ENCODE measurements at places on chromosomes 11 and 22. TPM values are rescaled to one million over a fixed set of nuclear protein-coding genes. Genes with fewer than 3 reads are reported as not detected.
A peak's percentile ranks its signal among the peaks of the same experiment; 100 is the strongest.

Gene ESAM
- 1.2 TPM for total RNA-seq

GRCh38 chr22:19884954-19885751 lies 30.5 kb upstream of the GNB1L start:
- no peak for DNase-seq

GRCh38 chr11:68543594-68543993 lies 83.0 kb downstream of the PPP6R3 start:
- DNase-seq: no peak

GRCh38 chr22:46053563-46054090 lies 76.7 kb upstream of the WNT7B start:
- DNase-seq: no peak

Gene LRRC4C
- not detected for total RNA-seq

- DNase-seq: peak; percentile 68
Observed at GRCh38 chr11:126163074-126163700, 48.3 kb downstream of the RPUSD4 start.

DNA sequence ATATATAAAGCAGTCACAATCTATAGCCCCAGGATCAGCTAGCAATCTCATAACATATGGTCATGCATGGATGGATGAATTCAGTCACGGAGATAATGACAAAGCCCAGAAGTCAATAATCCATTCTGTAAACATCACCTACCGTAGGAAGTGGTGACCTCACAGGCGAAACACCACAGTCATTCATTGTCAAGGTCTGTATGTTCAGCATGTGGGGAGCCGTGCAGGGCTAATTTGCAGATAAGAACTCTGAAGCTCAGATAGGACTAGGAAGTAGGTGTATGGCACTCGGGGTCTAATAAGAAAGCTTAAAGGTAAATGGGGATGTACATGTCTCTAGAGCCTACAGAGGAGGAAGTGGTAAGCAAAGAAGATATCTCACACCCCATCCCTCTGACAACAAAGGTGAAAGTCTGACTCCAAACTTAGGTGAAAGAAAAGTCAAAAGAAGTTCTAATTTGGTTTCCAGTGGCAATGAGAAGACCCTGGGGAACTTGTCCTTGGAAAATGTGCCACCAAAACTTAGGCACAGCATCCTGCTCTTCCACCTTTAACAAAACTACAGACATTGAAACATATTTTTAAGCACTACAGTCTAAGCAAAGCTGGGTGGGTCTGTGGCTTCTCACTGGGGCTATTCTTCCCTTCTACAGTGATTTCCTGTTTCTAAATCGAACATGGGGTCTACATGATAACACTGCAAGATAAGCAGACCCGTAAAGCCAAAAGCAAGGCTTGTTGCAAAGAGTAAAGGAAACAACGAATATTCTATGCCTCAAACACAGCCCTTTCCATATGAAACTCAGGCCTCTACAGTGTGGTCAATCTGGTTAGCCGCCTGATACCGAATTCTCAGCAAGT lies 5.2 kb downstream of the CRTAM start:
- DNase-seq: peak; percentile 81

Gene C11orf86
- 0.17 TPM for total RNA-seq

Gene SYCE3
- not detected for total RNA-seq

Gene APOBEC3B
- total RNA-seq: 13.9 TPM

DNA sequence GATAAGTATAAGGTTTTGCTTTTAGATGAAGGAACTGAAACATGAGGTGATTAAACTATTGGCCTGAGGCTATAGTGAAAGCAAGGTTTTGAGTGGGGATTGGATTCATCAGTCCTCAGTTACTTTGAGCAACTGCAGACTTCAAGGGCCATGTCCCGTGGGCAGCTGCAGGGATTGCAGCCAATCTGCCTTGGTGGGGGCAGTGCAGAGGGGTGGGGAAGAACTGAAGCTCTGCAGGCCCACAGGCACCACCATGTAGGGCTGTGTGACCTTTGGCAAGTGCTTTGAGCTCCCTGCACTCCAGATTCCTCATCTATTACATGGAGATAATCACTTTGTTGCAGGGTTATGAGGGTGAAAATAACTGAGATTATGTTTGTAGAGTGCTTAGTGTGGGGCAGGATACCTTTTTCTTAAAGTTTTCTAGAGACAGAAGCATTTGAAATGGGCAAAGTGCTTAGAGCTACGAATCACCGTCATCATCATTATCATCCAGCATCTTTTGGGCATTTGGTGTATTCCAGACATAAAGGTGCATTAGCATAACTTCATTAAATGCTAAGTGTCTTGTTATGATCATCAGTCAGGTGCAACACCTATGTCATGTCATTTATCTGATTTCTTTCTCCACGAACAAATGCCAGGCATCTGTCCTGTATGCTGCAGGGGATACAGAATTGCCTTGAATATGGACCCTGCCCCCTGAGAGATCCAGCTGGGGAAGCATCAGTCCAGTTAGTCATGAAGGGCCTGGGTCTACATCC lies 72.1 kb upstream of the TENM4 start:
- no peak for DNase-seq

GRCh38 chr22:32499666-32500065 lies 25.1 kb downstream of the FBXO7 start:
- DNase-seq: no peak

DNA sequence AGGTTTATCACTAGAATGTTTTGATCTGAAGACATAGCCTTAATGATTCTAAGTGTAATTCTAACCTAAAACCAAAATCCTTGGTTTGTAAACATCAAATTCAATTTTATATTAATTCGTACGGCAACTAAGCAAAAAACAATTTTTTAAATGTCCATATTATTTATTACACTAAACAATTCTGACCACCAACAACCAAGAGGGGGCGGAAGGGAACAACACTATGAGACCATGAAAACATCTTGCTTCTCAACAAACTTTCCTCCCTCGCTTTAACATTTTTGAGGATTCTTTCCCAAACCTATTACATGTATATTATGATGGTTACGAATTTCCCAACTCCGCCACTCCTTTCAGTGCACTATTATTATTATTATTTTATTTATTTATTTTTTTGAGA lies 6.5 kb upstream of the UCP2 start:
- no peak for DNase-seq

DNA sequence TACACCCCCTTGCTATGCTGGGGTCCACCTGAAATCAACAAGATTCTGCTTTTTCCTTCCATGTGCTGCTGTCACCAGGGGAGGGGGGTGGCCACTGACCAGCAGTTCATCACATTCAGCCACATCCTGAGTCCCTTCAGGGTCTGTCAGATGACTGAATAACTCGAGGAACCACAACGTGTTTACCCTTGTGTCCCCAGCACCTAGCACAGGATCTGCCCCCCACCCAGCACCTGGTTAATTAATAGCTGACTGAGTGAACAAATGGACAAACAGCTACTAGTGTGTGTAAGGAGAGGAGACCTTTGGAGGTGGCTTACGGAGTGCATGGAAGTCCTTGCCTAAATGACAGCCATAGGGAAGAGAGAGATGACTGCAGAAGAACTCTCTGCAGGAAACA lies 119.5 kb upstream of the NCAM1 start:
- DNase-seq: no peak

GRCh38 chr11:133801356-133801755 lies 44.0 kb downstream of the SPATA19 start:
- no peak for DNase-seq

Gene MB
- total RNA-seq: not detected

DNA sequence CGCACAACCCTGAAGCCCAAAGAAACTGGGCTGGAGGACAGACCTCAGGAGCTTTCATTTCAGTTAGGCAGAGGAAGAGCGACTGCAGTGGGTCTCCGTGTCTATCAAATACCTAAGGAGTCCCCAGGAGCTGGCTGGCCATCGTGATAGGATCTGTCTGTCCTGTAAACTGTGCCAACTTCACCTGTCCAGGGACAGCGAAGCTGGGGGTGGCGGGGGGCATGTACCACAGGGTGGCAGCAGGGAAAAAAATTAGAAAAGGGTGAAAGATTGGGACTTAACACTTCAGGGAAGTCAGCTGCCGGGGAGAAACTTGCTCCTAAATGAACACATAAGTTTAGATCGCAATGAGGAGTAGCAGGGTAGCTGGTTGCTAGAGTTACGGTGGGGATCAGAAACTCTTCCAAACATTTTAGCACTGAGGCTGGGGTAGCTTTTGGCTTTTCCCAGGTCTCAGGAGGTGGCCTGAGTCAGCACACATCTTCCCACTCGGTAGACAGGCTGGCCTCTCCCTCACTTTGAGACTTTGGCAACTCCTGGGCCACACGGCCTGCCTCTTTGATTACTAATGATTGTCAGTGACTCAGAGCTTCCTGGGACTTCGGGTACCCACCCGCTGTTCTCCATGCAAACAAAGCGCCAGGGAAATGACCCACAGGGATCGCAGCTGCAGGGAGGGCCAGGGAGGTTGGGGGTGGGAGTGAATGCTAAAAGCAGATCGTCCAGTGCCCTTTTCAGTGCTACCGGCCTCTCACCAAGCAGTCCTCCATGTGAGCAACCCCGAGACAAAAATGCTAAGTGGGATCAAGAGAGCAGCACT lies 2.9 kb upstream of the MTFP1 start:
- peak; percentile 81 for DNase-seq

DNA sequence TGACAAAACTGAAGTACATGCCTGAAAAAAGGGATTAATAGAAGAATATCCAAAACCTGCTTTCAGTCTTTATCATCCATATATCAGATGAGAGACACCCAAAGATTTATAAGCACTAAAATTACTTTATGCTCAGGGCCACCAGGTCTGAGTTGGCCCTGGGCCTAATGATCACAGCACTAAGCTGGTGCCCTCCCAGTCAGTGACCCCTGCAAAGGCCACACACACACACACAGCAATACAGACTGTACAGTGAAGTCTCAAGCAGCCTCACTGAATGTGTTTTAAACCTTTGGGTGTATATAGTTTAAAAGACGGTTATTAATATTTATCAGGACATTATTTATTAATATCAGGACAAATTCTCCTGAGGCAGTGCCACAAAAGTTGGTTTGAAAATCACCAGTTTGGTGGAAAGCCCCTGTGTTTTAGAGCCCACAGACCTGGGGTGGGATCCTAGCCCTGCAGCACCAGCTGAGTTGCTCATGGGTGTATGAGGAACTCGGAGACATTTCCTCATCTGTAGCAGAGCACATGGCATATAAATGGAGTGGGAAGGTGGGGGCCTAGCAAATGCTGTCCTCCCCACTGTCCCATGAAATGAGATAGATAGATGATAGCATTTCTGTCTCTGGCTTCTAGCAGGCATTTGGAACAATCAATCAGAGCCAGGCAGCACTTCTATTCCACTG lies 48.4 kb upstream of the HORMAD2 start:
- DNase-seq: no peak

DNA sequence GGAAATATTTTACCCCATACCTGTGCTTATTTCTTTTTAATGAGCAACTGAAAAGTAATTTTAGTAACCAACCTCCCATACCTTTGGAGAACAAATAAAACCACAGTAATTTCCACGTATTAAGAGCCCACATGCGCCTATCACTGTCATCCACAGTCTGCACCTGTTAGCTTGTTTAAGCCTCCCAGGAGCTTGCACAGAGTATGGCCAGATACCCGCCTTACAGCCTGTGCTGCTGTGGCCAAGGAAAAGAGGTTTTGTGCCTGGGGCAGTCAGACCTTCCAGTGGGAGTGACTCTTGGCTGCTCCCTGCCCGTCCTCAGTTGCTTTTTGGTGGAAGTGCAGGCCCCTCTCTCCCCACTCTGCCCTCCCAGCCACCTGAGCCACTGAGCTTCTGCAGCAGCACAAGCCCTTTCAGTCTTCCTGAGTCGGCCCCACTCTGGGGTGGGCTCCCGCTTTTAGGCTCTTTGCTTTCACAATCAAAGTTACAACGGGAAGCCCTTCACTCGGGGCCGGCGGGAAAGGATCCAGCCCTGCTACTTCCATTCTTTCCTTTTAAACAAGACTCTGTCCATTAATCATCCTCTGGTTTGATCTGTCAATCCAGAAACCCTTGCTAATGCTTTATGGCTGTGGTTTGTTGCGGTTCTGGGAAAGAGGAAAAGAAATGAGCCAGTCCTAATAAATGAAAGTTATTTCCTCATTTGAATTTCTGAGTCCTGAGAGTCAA lies 308.8 kb downstream of the TBC1D22A start:
- DNase-seq: no peak

Gene UCP3
- total RNA-seq: 0.22 TPM

DNA sequence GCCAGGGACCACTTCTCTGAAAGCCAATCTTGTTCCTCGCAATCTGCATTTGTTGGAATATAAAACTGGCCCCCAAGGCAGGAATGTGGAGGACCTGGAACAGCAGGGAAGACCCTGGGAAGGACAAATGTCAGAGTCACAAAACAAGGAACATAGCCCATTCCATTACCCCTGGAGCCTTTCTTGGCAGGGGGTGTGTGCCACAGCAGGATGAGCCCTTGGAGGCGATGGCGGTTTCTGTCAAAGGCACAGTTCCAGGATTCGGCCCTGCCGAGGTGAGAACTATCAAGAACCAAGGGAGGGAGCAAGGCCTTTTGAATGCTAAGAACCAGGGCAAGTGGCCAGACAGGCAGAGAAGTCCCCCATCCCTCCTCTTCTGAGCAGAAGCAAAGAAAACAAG lies 204.3 kb downstream of the TRIM29 start:
- no peak for DNase-seq

Gene MYBPC3
- not detected for total RNA-seq
